Stimulated activated CD4-positive, alpha-beta T cell treated with anti-CD3 and anti-CD28 coated beads, Interleukin-15, amount 100 ng/mL, for 1 hour (primary cell): ENCODE measurements at places on chromosomes 13 and 19.
A peak's percentile ranks its signal among the peaks of the same experiment; 100 is the strongest.

- no peak for DNase-seq
These were observed 46.5 kb downstream of the MLLT1 start for GRCh38 chr19:6233056-6233826.

DNA sequence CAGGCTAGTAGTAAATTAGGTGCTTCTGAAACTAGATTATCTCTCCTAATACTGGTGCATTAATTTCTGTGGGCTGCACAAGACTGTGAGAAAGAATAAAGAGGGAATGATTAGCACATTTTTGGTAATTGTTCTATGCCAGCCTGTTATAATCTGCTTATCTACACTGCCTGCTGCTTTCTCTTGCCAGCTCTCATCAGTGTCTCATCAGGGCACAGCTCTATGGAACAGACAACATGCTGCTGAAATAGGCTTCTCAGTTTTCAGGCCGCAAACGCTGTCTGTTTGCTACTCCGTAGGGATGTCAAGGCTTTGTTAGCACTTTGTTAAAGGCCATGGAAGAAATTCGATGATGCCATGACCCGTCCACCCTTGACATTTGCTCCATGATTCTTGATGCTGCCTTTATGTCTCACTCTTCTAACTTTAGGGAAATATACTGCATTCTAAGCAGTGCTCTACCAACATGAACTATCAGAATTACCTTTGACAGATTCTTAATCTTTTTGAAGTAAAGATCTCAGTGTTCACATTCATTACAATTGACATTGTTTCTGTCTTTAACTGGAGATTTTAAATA is 84.0 kb upstream of the PRR20A start:
- DNase-seq: no peak

DNA sequence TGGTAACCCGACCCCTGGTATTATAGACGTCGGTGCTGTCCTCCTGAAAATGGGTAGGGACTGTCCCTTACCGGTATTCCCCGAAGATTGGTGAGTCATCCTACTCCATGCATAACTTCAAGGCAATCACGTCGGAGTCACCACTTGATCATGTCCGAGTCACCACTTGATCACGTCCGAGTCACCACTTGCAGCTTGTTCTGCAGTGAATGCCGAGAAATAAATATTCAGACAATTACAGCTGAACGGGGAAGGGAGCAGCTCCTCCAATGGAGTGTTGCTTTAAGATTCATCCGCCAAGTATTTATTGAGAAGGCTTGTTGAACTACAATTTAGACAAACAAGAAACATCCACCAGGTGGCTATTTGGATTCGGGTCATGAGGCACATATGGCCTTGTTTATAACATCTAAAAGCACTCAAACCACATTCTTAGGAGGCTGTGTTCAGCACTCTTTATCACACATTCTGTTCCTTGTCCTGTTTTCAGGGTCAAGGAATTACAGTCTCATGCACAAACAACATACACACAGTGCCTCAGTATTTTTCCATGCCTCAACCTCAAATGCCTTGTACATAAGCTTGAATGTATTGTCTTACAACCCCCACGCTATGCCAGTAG is 43.1 kb downstream of the ZNF726 start:
- DNase-seq: no peak

GRCh38 chr19:604355-604754 is 14.7 kb downstream of the HCN2 start:
- no peak for DNase-seq

GRCh38 chr13:23443878-23444277 is 10.4 kb upstream of the SACS start:
- DNase-seq: no peak

GRCh38 chr19:53192771-53193534 is at the start of gene ZNF665:
Gene ZNF665, minus strand, starts transcription at chr19:53193358. Its CDS starts 10,460 bp downstream, at chr19:53182898.
- peak; percentile 42 for DNase-seq
